ENCODE measurements at places on chromosomes 5 and 9.

GRCh38 chr9:89252651-89253267 is 58.2 kb upstream of the CKS2 start:
- DNase-seq, result no peak

GRCh38 chr9:108278341-108278740 is 577.4 kb downstream of the ACTL7B start:
- DNase-seq, result no peak

DNA sequence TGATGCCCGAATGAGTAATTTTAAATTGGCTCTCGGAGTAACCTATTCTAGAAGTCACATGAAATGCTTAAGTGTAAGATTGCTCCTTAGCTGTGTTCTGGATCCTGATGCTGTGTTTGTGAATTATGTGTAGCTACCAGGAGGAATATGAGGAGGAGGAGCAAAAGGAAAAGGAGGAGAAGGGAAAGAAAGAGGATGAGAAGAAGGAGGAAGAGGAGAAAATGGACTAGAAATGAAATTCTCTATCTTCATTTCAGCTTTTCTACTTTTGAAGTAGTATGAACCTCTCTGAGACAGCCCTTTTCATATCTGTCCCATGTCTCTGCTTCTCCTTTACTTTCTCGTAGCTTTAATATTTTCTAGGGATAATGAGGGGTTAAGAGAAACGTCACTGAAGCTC is 119.4 kb upstream of the ACTBL2 start:
- no peak for DNase-seq

DNA sequence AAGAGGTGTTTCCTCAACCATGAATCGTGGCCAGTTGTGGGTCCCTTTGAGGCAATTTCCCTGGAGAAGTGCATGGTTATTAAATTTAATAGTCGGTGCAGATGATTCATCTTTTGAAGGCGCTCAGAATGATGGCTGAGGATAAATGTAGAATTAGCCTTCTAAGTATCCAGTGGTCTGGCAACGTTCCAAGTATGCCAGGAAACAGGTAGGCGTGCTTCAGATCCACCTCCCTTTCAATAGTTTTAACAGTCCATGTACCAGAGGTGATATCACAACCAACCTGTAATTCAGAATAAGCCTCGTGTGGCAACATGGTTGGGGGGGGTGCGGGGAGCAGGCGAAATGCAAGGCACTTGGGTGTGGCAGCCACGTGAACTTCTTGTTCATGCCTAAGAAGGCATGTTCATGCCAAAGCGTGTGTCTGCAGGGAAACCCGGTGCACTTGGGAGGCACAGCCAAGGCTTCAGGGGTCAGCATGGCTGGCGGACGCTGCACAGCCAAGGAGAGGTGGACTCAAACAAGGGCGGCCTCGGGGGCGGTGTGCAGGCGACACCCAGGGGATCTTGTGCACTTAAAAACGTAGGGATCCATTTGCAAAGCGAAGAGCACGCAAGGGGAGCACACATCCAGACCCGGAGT is 5.2 kb upstream of the NKD2 start:
- DNase-seq, result no peak

DNA sequence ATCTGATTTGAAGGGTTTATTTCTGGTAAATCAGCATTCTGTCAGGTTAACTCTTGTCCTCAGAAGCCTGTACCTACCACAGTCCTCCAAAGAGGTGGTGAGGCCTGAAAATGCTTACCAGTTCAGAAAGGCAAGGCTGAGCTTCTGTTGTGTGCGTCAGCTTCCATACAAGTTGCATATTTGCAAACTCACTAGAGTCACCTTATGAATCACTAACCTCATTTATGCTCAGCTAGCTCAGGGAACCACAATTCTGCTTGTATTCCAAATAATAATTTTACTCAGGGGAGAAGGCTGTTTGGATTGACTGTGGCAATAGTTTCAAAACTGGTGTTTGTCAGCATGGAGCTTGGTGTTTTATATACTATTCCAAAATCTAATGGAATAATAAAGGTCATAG is 355.1 kb upstream of the RFX3 start:
- DNase-seq, result no peak

GRCh38 chr5:39394946-39395345 is 29.8 kb downstream of the DAB2 start:
- DNase-seq, result no peak

Measured in left renal cortex interstitium (tissue), 4 donors.